Progenitor cell of endocrine pancreas (in vitro differentiated cells): ENCODE measurements at places on chromosomes 4 and X. TPM values are rescaled to one million over a fixed set of nuclear protein-coding genes. Genes with fewer than 3 reads are reported as not detected.

DNA sequence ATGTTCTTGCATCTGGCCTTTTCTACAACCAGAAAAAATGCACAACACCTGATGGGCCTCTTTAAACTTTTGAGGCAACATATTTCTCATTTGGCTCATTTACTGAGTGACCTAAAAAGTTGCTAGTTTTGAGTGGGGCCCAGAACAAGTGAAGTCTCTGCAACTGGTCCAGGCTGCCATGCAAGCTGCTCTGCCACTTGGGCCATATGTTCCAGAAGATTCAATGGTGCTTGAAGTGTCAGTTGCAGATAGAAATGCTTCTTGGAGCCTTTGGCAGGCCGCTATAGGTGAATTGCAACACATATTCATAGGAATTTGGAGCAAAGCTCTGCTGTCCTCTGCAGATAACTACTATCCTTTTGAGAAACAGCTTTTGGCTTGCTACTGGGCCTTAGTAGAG is 66.4 kb upstream of the RLIM start:
- H3K36me3 ChIP-seq = no peaks in the 10 kb centered on the region
- H3K27me3 ChIP-seq = no peaks in the 10 kb centered on the region
- no peak overlapping the region for H3K4me3 ChIP-seq
- no peak for DNase-seq
- H3K27ac ChIP-seq = no peak overlapping the region

SMARCA5 gene
- total RNA-seq = 86.2 and 88.7 TPM in 2 replicates

NCAPG gene
- total RNA-seq = 17.9 and 22.0 TPM in 2 replicates

DNA sequence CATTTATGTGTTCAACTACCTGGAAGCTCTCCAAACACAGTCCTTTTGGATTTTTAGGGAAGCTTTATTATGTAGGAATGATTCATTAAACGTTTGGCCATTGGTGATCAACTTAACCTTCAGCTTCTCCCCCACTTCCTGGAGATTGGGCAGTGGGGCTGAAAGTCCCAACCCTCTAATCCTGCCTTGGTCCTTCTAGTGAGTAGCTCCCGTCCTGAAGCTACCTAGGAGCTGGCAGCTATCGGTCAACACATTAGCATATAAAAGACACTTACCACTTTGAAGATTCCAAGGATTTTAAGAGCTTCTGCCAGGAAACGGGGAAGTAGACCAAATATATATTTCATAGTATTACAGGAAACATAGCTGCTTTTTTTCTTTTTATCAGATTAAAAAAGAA is 69.7 kb downstream of the MCUB start:
- peaks cover 5% of the 10 kb centered on the region for H3K4me1 ChIP-seq
- H3K27ac ChIP-seq = no peak overlapping the region
- H3K27me3 ChIP-seq = no peaks in the 10 kb centered on the region
- no peaks in the 10 kb centered on the region for H3K36me3 ChIP-seq
- DNase-seq = no peak

ALPK1 gene
- 1.4 and 1.8 TPM in 2 replicates for total RNA-seq

- H3K4me1 ChIP-seq = peaks cover 16% of the 10 kb centered on the region
- peaks cover 13% of the 10 kb centered on the region for H3K27me3 ChIP-seq
- no peak overlapping the region for H3K4me3 ChIP-seq
- H3K36me3 ChIP-seq = no peaks in the 10 kb centered on the region
- DNase-seq = no peak
These were observed 104.9 kb downstream of the CHIC2 start for GRCh38 chr4:53959343-53960120.

- H3K27ac ChIP-seq = no peak overlapping the region
- H3K27me3 ChIP-seq = no peaks in the 10 kb centered on the region
- H3K4me3 ChIP-seq = no peak overlapping the region
- peaks cover 6% of the 10 kb centered on the region for H3K4me1 ChIP-seq
- H3K36me3 ChIP-seq = no peaks in the 10 kb centered on the region
- DNase-seq = no peak
These were observed 799.5 kb downstream of the RPA4 start for GRCh38 chrX:97682991-97683840.

TNMD gene
- total RNA-seq = not detected in 2 replicates

DNA sequence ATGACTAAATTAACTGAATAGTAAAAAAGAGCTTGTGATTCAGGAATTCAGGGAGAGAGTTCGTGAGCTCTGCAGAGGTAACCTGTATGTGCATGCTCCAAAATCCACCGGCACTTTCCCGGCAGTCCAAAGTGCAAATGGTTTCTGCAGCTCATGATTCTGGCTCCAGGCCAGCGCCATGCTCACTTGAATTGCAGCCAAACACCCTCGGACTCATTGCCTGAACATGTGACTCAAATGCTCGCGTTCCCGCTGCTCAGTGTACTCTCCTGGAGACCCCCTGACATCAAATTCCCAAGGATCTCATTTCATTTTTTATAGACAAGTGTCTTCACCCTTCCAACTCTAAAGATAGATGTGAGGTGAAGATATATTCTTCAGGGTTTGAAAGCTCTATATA is 44.1 kb upstream of the SH3RF1 start:
- no peak overlapping the region for H3K27ac ChIP-seq
- H3K27me3 ChIP-seq = no peaks in the 10 kb centered on the region
- H3K4me1 ChIP-seq = peaks cover 5% of the 10 kb centered on the region
- no peaks in the 10 kb centered on the region for H3K36me3 ChIP-seq

IL21 gene
- not detected in 2 replicates for total RNA-seq

TMSB15A gene
- 113 and 124 TPM in 2 replicates for total RNA-seq

- peak; percentile 28 for DNase-seq
- peaks cover 5% of the 10 kb centered on the region for H3K36me3 ChIP-seq
- H3K27me3 ChIP-seq = no peaks in the 10 kb centered on the region
- peaks cover 27% of the 10 kb centered on the region for H3K4me1 ChIP-seq
These were observed 59.4 kb downstream of the TSC22D3 start for GRCh38 chrX:107716118-107716684.

SPINK2 gene
- not detected in 2 replicates for total RNA-seq

DNA sequence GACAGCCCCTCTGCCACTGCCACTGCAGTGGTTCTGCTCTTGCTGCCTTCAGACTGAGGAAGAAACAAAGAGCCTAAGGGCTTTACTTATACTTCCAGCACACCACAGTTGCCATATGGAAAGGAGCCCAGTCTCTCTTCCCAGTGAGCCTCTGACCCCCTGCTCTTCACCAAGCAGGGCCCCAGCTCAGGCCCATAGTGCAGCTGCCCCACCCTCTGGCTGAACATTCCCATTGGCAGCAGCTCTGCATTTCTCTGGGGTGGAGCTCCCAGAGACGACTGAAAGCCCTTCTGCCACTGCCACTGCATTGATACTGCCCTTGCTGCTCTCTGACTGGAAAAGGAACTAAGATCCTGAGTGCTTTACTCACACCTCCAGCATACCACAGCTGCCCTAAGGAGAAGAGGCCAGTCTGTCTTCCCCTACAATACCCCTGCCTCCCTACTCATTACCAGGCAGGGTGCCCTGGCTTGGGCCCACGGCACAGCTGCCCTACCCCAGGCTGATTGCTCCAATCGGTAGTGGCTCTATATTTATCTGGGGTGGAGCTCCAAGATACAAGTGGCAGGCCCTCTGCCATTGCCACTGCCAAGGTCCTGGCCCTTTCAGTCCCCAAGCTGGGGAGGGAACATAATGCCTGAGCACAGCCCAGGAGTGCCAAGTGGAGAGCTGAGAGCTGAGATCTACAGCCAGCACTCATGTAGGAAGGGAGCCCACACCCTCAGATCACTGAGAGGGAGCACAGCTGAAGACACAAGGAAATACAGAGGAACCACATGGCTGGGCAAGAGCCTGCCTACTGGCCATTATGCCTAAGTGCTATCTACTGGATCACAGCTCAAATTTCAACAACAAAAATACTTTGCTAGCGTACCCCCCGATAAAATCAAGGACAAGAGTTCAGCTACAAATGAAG is 36.0 kb downstream of the AWAT2 start:
- DNase-seq = no peak
- H3K27me3 ChIP-seq = no peaks in the 10 kb centered on the region
- H3K4me1 ChIP-seq = no peaks in the 10 kb centered on the region
- no peaks in the 10 kb centered on the region for H3K36me3 ChIP-seq

GRCh38 chr4:10281996-10282395 is 165.4 kb upstream of the WDR1 start:
- H3K27ac ChIP-seq = no peak overlapping the region
- no peak for DNase-seq
- peaks cover 2% of the 10 kb centered on the region for H3K4me1 ChIP-seq
- H3K27me3 ChIP-seq = no peaks in the 10 kb centered on the region
- H3K4me3 ChIP-seq = no peak overlapping the region
- no peaks in the 10 kb centered on the region for H3K36me3 ChIP-seq

DNA sequence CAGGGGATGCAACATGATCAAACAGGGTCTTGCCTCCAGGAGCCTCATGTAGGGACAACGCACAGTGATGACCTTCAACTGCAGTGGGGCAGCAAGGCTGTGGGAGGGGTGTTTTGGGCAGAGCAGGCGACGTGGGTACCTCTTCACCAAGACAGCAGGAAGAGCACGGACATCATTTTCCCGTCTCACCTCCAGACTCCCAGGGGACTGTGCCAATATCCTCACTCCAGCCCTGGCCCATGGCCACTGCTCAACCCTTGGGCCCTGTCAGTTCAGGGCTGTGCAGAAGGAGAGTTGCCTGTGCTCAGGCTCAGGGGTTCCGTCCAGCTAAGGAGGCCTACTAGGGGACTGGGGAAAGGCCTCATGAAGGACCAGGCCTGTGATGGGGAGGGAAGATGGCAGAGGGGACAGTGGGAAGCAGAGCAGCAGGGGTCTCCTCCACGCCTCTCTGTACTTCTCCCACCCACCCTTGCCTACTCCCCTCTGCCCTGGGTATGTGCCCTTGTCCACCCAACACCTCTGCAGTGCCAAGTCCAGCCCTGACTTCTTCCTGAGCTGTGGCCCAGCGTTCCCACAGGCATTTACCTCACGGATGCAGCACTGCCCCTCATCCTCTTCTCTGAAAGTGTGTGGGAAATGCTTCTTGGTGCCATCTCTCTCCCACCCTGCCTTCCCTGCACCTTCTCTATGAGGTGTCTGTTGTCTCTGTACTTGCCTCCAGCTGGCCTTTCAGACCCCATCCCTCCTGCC is 1.4 kb downstream of the IL9R start:
- no peak overlapping the region for H3K4me3 ChIP-seq
- H3K27ac ChIP-seq = no peak overlapping the region
- H3K4me1 ChIP-seq = no peaks in the 10 kb centered on the region
- H3K27me3 ChIP-seq = no peaks in the 10 kb centered on the region
- DNase-seq = no peak

ADH4 gene
- total RNA-seq = not detected in 2 replicates

GIMD1 gene
- total RNA-seq = not detected in 2 replicates

DNA sequence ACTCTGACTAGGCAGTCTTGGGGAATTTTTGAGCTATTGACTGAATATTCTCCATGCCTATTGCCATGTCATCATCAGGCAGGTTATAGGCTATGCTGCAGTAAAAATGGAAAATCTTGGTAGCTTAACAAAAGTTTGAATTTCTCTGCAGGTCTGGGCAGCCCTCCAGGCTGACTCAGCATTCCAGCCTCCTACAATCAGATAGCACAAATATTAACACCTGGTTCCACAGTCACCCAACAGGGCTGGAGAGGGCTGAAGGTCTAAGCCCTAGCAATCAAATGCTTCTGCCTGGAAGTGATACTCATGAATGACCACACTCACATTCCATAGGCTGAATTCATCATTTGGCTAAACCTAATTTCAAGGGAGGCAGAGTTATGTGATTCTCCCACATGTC is 9.6 kb upstream of the PPP3CA start:
- H3K27ac ChIP-seq = peak overlapping the region; percentile 38
- peaks cover 15% of the 10 kb centered on the region for H3K4me1 ChIP-seq
- no peak overlapping the region for H3K4me3 ChIP-seq
- no peaks in the 10 kb centered on the region for H3K27me3 ChIP-seq
- no peaks in the 10 kb centered on the region for H3K36me3 ChIP-seq
